ENCODE measurements at places on chromosomes 12 and 14.

DNA sequence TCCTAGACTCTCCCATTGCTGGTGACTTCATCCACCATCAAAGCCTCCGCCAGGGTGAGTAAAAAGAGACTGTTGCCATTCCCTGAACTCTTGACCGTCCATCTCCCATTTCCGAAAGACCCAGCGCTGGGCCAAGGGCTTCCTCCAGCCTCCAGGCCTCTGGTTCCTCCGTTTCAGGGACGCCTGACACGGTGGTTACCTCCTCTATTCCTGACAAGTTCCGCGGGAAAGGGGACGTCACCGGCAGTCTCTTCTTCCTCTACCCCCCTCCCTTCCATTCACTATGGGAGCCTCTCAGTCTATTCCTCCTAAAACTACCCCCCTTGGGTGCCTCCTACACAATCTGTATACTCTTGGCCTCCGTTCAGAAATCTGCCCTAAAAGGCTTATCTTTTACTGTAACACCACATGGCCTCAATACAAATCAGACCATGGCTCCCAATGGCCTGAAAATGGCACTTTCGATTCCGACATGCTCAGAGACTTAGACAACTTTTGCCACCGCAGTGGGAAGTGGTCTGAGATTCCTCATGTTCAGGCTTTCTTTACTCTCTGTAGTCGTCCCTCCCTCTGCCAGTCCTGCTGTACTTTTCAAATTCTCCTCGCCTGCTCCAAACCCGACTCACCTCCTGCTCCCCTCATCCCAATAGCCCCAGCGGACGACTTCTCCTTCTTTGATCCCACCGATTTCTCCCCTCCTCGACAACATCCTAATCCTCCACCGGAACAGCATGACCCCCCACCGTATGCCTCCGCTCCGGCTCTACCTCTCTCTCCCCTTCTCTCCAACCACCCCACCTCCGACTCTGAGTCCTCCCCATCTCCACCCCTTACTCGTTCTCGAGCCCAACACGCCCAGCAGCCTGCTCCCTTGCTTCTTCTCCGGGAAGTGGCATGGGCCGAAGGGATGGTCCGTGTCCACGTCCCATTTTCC is 70.4 kb downstream of the MOK start:
- DNase-seq, result no peak

DNA sequence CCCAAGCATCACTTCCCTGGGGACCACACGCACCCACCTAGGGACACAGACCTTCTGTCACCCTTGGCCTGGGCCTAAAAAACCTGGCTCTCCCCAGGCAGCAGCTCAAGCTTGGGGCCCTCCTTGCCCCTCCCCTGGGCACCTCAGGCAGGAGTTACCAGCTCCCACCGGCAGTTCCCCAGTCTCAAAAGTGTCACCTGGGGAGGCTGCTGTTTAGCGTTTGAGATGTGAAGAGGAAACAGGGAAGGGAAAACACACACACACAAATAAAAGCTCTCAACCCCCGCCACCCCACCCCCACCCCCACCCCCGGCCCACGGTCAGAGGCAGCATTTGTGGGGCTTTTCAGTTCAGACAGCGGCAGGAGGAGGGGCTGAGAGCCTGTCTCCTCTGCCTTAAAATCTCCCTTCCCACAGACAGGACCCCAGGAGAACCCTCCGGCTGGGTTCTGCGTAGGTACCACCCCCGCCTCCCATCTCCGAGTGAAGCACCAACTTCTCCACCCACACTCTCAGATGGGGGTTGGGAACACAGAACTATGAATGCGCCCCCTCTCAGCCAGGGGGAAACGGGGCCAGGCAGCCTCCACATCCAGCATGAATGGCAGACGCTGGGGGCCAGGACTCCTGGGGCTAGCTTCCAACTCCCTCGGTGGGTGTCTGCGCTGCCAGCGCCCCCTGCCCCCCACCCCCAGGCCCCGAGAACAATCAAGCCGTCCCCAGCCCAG is 3.0 kb downstream of the NCOR2 start:
- DNase-seq, result no peak

GRCh38 chr12:104975587-104976343 is 10.4 kb upstream of the NOPCHAP1 start:
- peak; percentile 50 for DNase-seq

GRCh38 chr12:89977405-89978085 is 268.9 kb upstream of the ATP2B1 start:
- DNase-seq, result no peak

GRCh38 chr12:84696281-84696680 is 216.3 kb downstream of the SLC6A15 start:
- peak; percentile 9 for DNase-seq

GRCh38 chr14:68060198-68060597 is 240.6 kb downstream of the RAD51B start:
- DNase-seq, result no peak

DNA sequence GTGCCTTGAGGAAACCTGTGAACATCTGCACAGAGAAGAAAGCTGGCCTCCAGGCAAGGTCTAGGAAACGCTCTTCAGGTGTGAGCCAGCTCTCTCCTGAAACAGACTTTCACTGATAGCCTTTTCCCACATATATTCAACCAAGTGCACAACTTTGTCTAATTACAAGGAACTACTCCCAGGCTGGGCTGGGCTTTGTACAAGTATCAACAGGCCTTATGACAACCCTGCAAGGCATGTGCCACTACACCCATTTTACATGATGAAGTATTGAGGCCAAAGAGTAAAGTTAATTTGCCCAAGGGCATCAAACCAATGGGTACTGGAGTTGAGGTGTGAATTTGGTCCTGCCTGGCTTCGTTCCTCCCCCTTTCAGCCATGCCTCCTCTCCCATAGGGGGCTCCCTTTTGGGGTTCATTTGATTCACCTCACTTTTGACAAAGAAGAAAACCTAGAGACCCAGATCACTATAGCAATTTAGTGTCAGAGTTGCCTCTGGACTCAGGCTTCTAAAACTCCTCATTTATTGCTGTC is 2.1 kb downstream of the CSRP2 start:
- DNase-seq, result no peak

DNA sequence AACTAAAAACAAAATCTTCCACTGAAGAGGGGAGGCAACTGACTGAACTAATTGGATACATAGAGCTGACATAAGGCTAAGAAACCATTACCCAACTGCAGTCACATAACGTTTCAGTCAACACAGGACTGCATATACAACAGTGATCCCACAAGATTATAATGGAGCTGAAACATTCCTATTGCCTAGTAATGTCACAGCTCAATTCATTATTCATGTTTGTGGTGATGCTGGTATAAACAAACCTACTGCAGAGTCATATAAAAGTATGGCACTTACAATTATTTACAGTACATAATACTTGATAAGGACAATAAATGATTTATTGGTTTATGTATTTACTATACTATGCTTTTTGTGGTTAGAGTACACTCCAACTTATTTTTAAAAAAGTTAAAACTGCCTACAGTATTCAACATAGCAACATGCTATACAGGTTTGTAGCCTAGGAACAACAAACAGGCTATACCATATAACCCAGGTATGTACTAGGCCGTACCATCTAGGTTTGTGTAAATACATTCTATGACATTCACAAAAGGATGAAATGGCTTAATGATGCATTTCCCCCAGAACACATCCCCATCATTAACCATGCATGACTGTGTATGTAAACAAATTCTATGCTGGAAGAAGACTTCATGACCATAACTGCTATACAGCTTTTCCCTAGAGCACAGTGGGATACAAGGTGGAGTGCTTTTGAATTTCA is 4.3 kb downstream of the NAP1L1 start:
- no peak for DNase-seq

DNA sequence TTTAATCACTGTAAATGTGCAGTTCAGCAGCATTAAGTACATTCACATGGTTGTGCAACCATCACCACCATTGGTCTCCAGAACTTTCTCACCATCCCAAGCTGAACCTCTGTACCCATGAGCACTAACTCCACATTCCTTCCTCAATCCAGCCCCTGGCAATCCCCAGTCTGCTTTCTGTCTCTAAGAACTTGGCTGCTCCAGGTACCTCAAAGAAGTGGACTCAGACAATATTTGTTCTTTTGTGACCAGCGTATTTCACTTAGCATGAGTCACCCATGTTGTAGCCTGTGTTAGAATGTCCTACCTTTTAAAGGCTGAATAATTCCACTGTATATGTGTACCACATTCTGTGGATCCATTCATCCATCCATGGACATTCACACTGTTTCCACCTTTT is 64.6 kb downstream of the SLC24A4 start:
- no peak for DNase-seq
